ENCODE measurements at places on chromosomes 5 and 9. TPM values are rescaled to one million over a fixed set of nuclear protein-coding genes. Genes with fewer than 3 reads are reported as not detected.
A peak's percentile ranks its signal among the peaks of the same experiment; 100 is the strongest.

TLE1 gene
- total RNA-seq = 68.7 TPM

SPATA31D4 gene
- total RNA-seq = not detected

ANKRD18B gene
- total RNA-seq = 2.9 TPM

IGFBPL1 gene
- 4.7 TPM for total RNA-seq

TMEM232 gene
- total RNA-seq = 7.1 TPM

FRMPD1 gene
- total RNA-seq = 0.44 TPM

DNA sequence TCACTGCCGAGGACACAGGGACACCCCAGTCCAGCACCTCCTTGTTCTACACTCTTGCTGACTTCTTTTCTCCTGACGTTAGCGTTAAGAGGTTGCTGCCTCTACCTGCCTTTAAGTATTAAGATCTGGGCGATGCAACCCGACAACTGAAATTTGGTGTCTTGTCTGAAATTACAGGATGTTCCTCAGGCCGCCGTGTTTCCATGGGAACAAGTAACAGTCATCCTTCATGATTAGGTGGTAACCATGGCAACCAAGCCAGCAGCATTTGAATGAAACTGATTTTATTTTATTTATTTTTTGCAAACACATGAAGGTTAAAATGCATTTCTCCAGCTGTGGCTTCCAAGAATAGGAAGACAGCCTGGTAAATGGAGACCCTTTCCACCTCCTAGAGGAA, 20.8 kb downstream of the DAB2IP start:
- no peak for DNase-seq
- H3K36me3 ChIP-seq = peaks cover 7% of the 10 kb centered on the region
- no peaks in the 10 kb centered on the region for H3K27me3 ChIP-seq
- H3K27ac ChIP-seq = no peak overlapping the region

DNA sequence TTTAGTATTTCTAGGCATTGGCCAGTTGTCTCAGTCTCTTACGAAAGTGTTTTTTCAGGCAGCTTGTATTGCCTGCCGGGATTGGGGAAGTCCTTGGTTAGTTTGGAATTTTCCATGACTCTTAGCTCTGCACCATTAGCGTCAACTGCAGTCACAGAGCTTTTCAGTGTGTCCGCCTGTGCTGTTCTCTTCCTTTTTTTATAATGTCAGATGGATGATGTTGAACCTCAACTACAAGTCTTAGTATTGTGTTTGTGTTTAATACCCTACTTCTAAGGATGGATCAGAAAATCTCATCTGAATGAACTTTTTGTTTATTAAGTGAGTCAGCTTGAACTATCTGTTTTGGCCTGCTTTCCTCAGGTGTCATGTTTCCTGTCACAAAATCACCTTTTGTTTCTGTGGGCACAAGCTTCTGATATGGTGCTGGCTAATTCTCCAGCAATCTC, 33.1 kb downstream of the ATP6V0E1 start:
- no peak overlapping the region for H3K4me3 ChIP-seq
- no peak for DNase-seq

DNA sequence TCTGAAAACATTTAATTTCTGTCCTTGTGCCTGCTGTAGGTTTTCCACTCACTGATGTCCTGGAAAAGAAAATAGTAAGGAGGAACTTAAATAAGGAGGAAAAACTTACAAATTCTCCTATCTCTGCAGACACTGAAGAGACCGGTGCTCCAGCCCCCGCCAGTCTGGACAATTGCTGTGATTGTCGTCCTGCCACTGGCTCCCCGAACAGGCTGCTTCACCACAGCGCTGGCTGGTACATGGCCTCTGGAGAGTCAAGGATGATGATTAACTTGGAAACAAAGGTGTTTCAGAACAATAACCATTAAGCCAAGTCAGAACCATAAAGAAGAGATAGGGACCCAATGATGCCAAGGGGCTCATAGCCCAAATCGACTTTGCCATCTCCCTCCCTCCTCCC, 7.3 kb downstream of the PLAC8L1 start:
- H3K27me3 ChIP-seq = no peaks in the 10 kb centered on the region
- no peaks in the 10 kb centered on the region for H3K36me3 ChIP-seq
- no peak overlapping the region for H3K4me3 ChIP-seq
- H3K4me1 ChIP-seq = no peaks in the 10 kb centered on the region
- no peak overlapping the region for H3K27ac ChIP-seq
- DNase-seq = no peak

DNA sequence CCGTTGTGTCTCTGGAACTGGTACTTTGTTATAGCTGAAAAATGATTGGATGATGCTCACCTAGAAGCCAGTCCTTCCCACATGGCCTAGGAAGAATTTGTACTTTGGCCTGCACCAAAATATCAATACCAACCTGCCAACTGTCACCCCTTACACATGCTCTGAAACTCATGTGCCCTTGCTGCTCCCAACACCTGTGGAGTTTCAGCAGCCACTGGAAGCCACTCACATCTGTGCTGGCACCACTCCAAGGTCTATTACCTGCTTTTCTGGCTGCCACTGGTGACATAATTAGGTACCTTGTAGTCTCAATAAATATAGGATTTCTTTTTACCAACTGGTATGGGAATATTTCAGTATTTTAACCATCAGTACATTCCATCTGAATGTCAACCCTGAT, 363.6 kb downstream of the SH3GL2 start:
- H3K4me1 ChIP-seq = no peaks in the 10 kb centered on the region
- no peak overlapping the region for H3K4me3 ChIP-seq
- H3K27ac ChIP-seq = no peak overlapping the region
- no peaks in the 10 kb centered on the region for H3K27me3 ChIP-seq
- H3K36me3 ChIP-seq = no peaks in the 10 kb centered on the region

DNA sequence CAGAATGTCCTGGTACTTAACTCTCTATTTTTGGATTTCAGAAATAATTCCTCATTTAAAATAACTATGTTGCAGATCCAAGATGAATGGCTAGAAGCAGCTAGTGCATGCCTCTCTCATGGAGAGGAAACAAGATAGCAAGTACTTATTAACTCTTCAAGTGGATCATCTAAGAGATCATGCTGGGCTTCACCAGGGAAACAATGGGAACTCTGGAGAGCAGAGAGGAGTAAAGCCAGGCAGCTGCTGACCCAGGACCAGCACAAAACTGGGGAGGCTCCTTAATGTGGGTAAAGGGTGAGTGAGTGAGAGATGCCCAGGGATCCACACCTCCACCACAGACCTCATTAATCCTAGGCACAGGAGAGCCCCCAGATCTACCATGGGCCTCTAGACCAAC, 897.8 kb upstream of the ACO1 start:
- no peaks in the 10 kb centered on the region for H3K36me3 ChIP-seq
- no peaks in the 10 kb centered on the region for H3K4me1 ChIP-seq
- no peak overlapping the region for H3K4me3 ChIP-seq
- DNase-seq = no peak
- H3K27me3 ChIP-seq = no peaks in the 10 kb centered on the region
- no peak overlapping the region for H3K27ac ChIP-seq

DNA sequence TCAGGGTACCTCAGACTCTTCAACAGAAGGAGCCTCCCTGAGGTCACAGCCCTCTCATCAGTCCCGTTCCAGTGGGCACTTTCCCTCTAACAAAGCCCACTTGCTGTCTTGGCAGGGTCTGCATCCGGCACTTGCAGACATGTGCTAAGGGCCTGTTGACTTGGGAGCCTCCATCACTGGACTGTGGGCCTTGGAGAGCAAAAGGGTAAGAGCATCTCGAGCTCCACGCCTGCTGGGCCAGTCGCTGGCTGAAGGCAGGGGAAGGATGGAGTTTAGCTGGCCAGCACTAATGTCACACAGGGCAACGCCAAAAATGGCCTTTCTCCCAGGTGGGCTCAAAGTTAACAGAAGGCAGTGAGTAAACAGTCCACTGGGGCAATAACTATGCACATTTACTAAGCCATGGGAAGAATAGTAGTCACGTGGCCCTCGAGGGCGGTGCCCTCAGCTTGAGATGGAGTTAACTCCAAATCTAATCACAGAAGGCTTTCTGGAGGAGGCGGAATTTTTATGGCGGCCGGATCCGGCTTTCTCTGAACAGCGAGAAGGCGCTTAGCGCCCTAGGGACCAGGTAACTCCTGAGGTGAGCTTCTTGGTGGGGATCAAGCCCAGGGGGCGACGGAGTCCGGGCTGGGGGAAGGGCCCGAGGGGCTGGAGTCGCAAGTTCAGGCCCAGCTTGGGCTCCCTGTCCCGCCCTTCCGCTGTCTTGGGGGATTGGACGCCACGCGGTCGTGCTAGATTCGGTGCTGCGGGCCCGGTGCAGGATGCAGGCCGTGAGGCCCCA, 2.0 kb upstream of the NSD1 start:
- H3K4me1 ChIP-seq = peaks cover 17% of the 10 kb centered on the region
- H3K4me3 ChIP-seq = peak overlapping the region; percentile 69
- H3K27ac ChIP-seq = peak overlapping the region; percentile 95
- peaks cover 11% of the 10 kb centered on the region for H3K36me3 ChIP-seq
- no peak for DNase-seq

GRCh38 chr5:88979726-88980125, 96.7 kb upstream of the MEF2C start:
- no peak overlapping the region for H3K27ac ChIP-seq
- no peaks in the 10 kb centered on the region for H3K27me3 ChIP-seq
- no peak overlapping the region for H3K4me3 ChIP-seq

- no peak overlapping the region for H3K4me3 ChIP-seq
- H3K36me3 ChIP-seq = no peaks in the 10 kb centered on the region
- no peaks in the 10 kb centered on the region for H3K4me1 ChIP-seq
- peaks cover 2% of the 10 kb centered on the region for H3K27me3 ChIP-seq
Observed at GRCh38 chr5:16095612-16096011, 84.0 kb downstream of the MARCHF11 start.

- no peaks in the 10 kb centered on the region for H3K4me1 ChIP-seq
- H3K27ac ChIP-seq = no peak overlapping the region
- no peak for DNase-seq
- peaks cover 44% of the 10 kb centered on the region for H3K36me3 ChIP-seq
- H3K27me3 ChIP-seq = no peaks in the 10 kb centered on the region
Observed at GRCh38 chr9:33943389-33943788, 105.3 kb downstream of the UBAP2 start.

- DNase-seq = no peak
- H3K4me3 ChIP-seq = no peak overlapping the region
- no peaks in the 10 kb centered on the region for H3K27me3 ChIP-seq
- H3K27ac ChIP-seq = peak overlapping the region; percentile 45
- peaks cover 48% of the 10 kb centered on the region for H3K36me3 ChIP-seq
Observed at GRCh38 chr5:142122121-142122520, 13.5 kb downstream of the NDFIP1 start.

DNA sequence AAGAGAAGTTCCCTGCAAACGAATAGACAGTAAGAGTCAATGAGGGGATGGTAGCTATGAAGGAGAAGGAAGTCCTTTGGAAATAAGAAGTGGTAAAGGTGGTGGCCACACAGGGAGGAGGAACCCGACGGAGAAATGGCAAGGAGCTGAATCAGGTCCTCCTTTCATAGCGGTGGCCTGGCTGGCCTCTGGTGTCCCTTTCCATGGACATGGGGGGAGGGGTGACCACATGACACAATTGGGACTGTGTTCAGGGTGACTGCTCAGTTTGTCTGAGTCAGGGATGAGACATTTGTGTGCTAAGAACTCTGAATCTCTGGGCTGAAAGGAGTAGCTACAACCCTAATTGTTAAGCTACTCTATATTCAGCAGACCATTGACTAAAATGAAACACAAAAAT, 28.7 kb upstream of the TIMD4 start:
- no peak overlapping the region for H3K27ac ChIP-seq
- H3K4me1 ChIP-seq = no peaks in the 10 kb centered on the region
- H3K4me3 ChIP-seq = no peak overlapping the region
- H3K36me3 ChIP-seq = no peaks in the 10 kb centered on the region
- H3K27me3 ChIP-seq = no peaks in the 10 kb centered on the region

- no peak overlapping the region for H3K4me3 ChIP-seq
- no peak for DNase-seq
- no peak overlapping the region for H3K27ac ChIP-seq
Observed at GRCh38 chr9:133545494-133546286, 11.2 kb downstream of the ADAMTSL2 start.

DNA sequence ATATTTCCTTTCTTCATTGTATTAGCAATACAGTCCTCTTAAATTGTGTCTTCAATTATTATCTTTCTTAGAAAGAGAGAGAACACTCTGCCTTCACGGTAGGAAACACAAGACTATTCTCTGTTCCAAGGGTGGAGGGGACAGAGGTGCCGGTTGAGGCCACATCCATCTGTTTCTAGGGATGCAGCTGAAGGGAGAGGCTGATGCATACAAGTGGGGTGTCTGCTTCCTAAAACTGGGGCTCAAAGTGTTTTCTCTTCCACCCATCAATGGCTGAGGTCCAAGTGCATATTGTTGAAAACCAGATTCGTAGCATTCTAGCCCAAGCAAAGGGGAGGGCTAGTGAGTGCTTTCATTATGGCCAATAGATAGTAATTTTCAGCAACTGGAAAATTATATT, 9.5 kb downstream of the IRX2 start:
- no peak overlapping the region for H3K27ac ChIP-seq
- peaks cover 85% of the 10 kb centered on the region for H3K27me3 ChIP-seq
- no peak for DNase-seq
- H3K36me3 ChIP-seq = no peaks in the 10 kb centered on the region

DNA sequence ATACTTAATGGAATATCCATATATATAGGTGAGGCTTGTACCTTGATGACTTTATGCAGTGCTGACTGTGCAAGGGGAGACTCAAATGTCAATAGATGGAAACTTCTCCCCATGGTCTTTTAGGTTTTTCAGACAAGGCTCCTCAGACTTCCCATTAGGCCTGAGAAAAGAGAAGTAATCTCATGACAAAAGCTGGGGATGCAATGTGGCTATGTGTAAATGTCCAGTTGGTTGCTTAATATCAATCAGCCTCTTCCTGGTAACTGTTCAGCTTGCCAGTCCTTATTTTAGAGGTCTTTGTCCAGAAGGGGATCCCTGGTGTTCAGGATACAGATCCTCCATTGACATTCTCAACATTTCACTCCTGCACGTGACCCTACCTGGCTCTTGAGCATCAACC, 621.1 kb upstream of the CDH18 start:
- no peak overlapping the region for H3K27ac ChIP-seq
- H3K27me3 ChIP-seq = peaks cover 5% of the 10 kb centered on the region
- H3K36me3 ChIP-seq = no peaks in the 10 kb centered on the region
- H3K4me3 ChIP-seq = no peak overlapping the region
- DNase-seq = no peak
- H3K4me1 ChIP-seq = peaks cover 21% of the 10 kb centered on the region

- no peaks in the 10 kb centered on the region for H3K36me3 ChIP-seq
- H3K27ac ChIP-seq = no peak overlapping the region
Observed at GRCh38 chr9:96177005-96177718, 124.8 kb downstream of the HSD17B3 start.

GRCh38 chr5:55568654-55569512, 34.1 kb upstream of the PLPP1 start:
- peak overlapping the region; percentile 49 for H3K27ac ChIP-seq
- H3K4me3 ChIP-seq = no peak overlapping the region
- no peak for DNase-seq
- peaks cover 6% of the 10 kb centered on the region for H3K4me1 ChIP-seq
- no peaks in the 10 kb centered on the region for H3K36me3 ChIP-seq

DNA sequence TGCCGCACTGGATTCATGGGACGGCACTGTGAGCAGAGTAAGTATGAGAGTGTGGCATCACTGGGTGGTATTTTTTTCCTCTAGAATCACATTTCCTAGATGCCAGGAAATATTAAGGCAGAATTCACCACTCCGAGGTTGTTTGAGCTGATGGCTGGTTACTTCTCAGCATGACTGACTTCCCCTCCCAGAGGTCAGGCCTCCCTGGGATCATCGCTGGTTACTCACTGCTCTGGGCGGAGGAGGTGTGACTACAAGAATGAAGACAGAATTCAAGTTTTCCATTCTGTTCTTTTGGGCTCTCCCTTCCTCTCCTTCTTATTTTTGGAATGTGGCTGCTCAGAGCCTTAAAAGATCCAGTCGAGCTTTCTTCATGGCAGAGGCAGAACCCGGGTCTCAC, 76.6 kb upstream of the PRRC1 start:
- no peak for DNase-seq
- no peaks in the 10 kb centered on the region for H3K27me3 ChIP-seq
- peaks cover 28% of the 10 kb centered on the region for H3K4me1 ChIP-seq
- H3K27ac ChIP-seq = no peak overlapping the region
- H3K4me3 ChIP-seq = no peak overlapping the region
- H3K36me3 ChIP-seq = no peaks in the 10 kb centered on the region
